H9 (cell line): ENCODE measurements at places on chromosomes 6 and 20. TPM values are rescaled to one million over a fixed set of nuclear protein-coding genes. Genes with fewer than 3 reads are reported as not detected.

DNA sequence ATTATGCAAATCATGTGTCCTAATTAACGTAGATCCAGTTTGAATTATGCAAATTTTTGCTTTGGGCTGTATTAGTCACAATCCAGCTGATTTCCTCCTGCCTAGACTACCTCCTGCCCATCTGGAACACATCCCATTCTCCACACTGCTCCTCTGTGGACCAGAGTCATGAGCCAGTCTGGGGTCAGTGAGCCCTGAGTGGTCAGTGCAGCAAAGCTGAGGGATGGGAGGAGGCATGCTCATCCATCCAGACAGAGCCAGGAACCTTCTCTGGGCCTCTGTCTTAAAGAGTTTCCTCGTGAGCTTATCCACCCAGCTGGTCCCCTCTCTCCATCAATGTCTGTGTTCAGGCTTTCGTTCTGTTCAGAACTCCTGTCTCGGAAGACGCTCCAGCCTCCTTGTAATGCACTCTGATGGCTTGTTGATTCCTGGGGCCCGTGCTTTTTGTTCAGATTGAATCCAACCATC, 747.8 kb downstream of the PTPRT start:
- DNase-seq: no peak
- no peak overlapping the region for H3K27ac ChIP-seq
- H3K4me1 ChIP-seq: peaks cover 3% of the 10 kb centered on the region; the same call in 1 of the 2 replicates
- no peaks in the 10 kb centered on the region for H3K27me3 ChIP-seq

- H3K4me1 ChIP-seq: peaks cover 21% of the 10 kb centered on the region
- no peaks in the 10 kb centered on the region for H3K27me3 ChIP-seq
- DNase-seq: no peak
- no peak overlapping the region for H3K4me3 ChIP-seq
- peaks cover 14% of the 10 kb centered on the region for H3K36me3 ChIP-seq
Observed at GRCh38 chr6:42138190-42138589, 4.2 kb downstream of the C6orf132 start.

GRCh38 chr6:4017834-4018170, 61.1 kb downstream of the FAM217A start:
- H3K36me3 ChIP-seq: peaks cover 32% of the 10 kb centered on the region
- no peaks in the 10 kb centered on the region for H3K27me3 ChIP-seq
- DNase-seq: no peak
- peak overlapping the region; percentile 84 for H3K27ac ChIP-seq

DNA sequence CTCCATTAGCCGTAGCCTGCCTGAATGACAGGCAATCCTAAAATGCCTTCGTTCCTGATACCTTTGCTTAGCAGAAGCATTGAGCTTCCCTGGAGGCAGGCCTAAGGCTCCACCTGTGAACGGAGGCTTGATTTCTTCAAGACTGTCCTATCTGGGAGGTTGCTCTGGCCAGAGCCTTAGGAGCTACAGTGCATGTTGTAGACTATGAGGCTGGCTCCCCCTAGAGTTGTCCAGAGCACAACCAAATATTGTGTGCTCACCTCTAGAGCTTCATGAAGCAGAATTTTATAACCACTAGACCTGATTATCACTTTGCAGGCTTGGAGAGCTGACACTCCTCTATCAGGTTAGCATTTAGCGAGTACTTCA, 217.8 kb downstream of the MAFB start:
- DNase-seq: peak; percentile 65
- no peak overlapping the region for H3K4me3 ChIP-seq
- no peaks in the 10 kb centered on the region for H3K4me1 ChIP-seq
- no peaks in the 10 kb centered on the region for H3K27me3 ChIP-seq
- H3K27ac ChIP-seq: no peak overlapping the region

GRCh38 chr20:23151008-23151703, 65.0 kb upstream of the CD93 start:
- H3K4me1 ChIP-seq: no peaks in the 10 kb centered on the region
- H3K36me3 ChIP-seq: no peaks in the 10 kb centered on the region
- H3K4me3 ChIP-seq: no peak overlapping the region

DNA sequence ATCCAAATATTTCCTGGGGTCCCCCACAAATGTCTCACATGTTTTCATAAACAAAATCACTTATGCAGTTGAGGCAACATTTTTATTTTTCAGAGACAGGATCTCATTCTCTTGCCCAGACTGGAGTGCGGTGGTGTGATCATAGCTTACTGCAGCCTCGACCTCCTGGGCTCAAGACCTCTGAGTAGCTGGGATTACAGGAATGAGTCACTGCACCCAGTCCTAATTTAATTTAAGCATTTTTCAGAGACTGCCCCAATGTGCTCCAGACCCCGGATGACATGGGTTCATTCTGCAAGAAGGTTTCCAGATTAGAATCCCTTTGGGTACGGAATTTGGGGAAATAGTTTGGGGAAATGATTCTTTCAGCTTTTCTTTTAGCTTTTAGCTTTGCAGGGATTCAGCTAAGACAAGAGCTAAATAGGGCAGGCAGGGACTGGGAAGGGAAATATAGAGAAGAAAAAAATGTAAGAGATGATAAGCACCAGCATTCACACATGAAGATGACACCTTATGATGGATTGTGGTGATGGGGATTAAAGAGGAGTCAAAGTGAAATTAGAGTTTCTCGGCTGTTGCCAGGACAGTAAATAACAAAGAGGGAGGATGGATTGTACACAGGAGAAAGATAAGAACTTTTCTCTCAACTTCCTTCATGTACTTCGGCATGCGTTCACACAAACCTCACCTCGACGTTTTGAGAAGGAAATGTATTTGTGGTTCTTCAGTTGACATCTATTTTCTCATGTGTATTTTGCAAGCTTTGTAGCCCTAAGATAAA, 169.4 kb upstream of the TAB2 start:
- H3K4me1 ChIP-seq: no peaks in the 10 kb centered on the region
- H3K27ac ChIP-seq: no peak overlapping the region
- no peak for DNase-seq
- H3K4me3 ChIP-seq: no peak overlapping the region
- H3K36me3 ChIP-seq: no peaks in the 10 kb centered on the region

DNA sequence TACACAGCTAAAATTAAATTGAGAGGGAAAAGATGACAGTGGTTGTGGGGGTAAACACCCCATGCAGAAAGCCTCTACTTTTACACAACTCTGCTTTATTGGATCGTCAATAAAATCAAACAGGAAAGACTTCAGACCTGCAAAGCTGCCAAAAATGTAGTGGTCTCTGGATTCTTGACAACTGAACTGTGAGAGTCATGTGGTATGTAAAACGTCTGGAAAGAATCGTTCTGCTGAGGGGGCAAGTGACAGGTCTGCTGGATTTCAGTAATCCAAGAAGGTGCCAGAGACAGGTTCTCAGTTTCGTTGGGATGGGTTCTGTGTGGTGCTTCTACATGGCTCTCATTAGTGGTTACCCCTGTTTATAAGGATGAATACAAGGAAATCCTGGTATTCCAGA, 63.3 kb downstream of the TSPYL4 start:
- no peaks in the 10 kb centered on the region for H3K36me3 ChIP-seq
- no peak for DNase-seq
- H3K27me3 ChIP-seq: no peaks in the 10 kb centered on the region

DNA sequence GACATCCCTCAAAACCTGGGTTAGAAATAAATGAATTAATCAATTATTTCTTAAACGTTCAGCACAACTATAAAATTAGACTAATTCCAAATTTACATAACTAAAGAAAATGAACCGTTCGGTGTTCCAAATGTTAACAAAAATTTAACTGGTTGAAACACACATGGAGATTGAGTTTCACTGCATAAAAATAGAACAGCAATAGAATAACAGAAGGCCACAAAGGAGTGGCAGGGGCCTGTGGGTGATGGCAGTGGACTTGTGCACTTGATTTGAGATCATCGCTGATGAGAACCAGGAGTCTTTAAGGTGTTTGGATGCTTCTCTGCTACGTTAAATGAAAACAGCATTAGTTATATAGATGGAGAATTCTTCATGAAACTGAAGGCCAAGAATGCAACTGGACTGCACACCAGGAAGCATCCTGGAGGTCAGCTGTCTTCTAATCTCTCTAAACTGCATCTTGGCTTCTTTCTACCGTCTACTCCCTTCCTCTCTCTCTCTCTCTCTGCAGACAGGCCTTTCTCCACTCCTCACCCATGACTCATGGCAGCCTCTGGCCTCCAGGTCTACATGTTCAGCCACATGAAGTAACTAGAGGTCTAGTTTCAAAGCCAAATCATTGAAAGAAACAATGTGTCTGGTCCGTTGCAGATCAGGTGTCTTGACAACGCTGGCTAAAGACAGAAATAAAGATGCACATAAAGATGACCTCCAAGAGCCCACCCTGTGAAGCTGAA, 111.3 kb downstream of the SIM1 start:
- H3K36me3 ChIP-seq: peaks cover 11% of the 10 kb centered on the region
- no peak overlapping the region; the same call in 2 of the 3 replicates for H3K4me3 ChIP-seq
- H3K27me3 ChIP-seq: no peaks in the 10 kb centered on the region
- peaks cover 3% of the 10 kb centered on the region; the same call in 1 of the 2 replicates for H3K4me1 ChIP-seq
- no peak overlapping the region for H3K27ac ChIP-seq
- no peak for DNase-seq

GRCh38 chr6:16625291-16626265, 135.7 kb downstream of the ATXN1 start:
- H3K27me3 ChIP-seq: no peaks in the 10 kb centered on the region
- no peak for DNase-seq
- H3K27ac ChIP-seq: no peak overlapping the region
- H3K4me3 ChIP-seq: no peak overlapping the region
- H3K36me3 ChIP-seq: no peaks in the 10 kb centered on the region; the same call in 1 of the 2 replicates

DNA sequence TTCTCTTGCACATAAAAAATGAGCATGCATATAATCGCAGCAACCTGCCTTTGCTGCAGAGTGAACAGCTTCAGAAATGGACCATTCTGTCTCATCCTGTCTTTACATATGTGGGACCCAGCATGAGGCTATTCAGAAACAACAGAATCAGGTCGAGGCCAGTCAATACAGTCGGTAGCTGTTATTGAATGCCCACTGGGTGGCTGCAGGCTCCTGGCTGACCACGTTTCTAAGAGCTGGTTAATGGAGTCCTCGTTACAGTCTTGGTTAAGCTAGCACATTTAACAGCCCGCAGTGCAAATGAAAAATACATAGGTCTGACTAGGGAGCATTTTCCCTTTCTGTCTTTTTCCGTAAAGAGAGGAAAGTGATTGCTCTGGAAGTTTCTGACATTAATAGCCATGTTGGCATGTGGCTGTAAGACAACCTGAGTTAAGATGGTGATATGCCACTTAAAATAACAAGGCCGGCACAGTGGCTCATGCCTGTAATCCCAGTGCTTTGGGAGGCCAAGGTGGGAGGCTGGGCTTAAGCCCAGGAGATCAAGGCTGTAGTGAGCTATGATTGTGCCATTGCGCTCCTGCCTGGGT, 75.0 kb downstream of the SHLD1 start:
- H3K27me3 ChIP-seq: no peaks in the 10 kb centered on the region; the same call in 1 of the 2 replicates
- H3K4me3 ChIP-seq: no peak overlapping the region
- no peak overlapping the region for H3K27ac ChIP-seq
- peaks cover 7% of the 10 kb centered on the region for H3K4me1 ChIP-seq

- no peaks in the 10 kb centered on the region; the same call in 1 of the 2 replicates for H3K4me1 ChIP-seq
- H3K36me3 ChIP-seq: peaks cover 62% of the 10 kb centered on the region
- no peak overlapping the region for H3K27ac ChIP-seq
- H3K27me3 ChIP-seq: no peaks in the 10 kb centered on the region
- DNase-seq: no peak
Observed at GRCh38 chr20:2653556-2654383, 1.3 kb downstream of the NOP56 start.

DNA sequence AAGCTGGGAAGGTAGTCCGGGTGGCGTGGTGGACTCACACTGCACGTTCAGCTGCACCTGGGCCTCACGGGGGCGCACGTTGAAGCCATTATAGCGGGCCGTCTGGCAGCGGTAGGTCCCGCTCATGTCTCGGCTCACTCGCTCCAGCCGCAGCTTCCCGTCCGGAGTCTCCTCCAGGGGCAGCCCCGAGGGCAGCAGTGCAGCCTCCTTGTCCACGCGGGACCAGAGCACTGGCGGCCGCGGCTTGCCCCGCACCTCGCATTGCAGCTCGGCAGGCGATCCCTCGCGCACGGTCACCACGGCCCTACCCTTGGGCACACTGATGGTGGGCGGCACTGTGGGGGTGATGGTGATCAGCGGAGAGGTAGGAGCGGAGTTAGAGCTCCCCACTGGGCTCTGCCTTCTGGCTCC, 47.6 kb downstream of the MDGA1 start:
- H3K36me3 ChIP-seq: no peaks in the 10 kb centered on the region
- DNase-seq: peak; percentile 88
- no peaks in the 10 kb centered on the region for H3K4me1 ChIP-seq
- no peaks in the 10 kb centered on the region; the same call in 1 of the 2 replicates for H3K27me3 ChIP-seq
- no peak overlapping the region for H3K27ac ChIP-seq
- peak overlapping the region; percentile 73 for H3K4me3 ChIP-seq

DNA sequence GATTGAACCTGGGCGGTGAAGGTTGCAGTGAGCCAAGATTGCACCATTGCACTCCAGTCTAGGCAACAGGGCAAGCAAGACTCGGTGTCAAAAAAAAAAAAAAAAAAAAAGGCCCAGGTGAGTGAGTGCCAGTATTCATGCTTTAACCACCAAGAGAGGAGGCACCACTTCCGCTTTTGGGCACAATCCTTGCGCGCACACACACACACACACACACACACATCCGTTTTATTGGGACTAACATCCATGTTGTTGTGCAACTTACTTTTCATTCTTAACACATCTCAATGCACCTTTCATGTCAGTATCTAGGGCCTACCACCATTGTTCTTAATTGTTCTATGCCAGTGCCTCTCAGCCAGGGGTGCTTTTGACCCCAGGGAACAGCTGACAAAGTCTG, 263.0 kb downstream of the CDC5L start:
- H3K27ac ChIP-seq: no peak overlapping the region
- H3K4me1 ChIP-seq: 0 out of 2 replicates have a peak, but pooled peaks cover 2% of the 10 kb centered on the region
- H3K36me3 ChIP-seq: no peaks in the 10 kb centered on the region
- DNase-seq: no peak
- no peak overlapping the region for H3K4me3 ChIP-seq

HDGFL1 gene
- total RNA-seq: not detected in 2 replicates

SAYSD1 gene
- 9.4 and 9.6 TPM in 2 replicates for total RNA-seq

NHLRC1 gene
- total RNA-seq: 1.0 and 1.5 TPM in 2 replicates

SLC17A1 gene
- total RNA-seq: not detected in 2 replicates
